ENCODE measurements at places on chromosomes 7 and 10. TPM values are rescaled to one million over a fixed set of nuclear protein-coding genes. Genes with fewer than 3 reads are reported as not detected.

Gene FFAR4
- not detected for polyA plus RNA-seq

Gene GLI3
- 3.9 TPM for polyA plus RNA-seq

Gene GIMAP4
- not detected for polyA plus RNA-seq

Gene ITGA8
- 0.01 TPM for polyA plus RNA-seq

DNA sequence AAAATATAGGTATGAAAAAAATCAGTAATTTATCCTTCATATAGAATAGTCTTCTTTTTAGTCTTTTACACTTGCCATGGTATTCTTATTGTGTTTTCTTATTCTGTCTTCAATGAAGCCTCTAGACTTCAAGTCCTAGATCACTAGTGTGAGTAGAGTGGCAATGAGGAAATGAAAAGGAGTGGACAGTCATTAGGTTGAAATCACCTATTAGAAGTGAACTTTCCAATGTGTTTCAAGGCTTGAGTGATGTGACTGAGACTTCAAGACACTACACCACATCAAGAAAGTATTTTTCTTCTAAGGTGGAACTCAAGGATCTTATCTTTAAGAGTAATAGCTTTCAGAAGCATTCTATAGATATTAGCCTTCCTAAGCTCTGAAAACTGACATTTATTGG lies 357.8 kb upstream of the MBL2 start:
- no peak for DNase-seq

- DNase-seq: no peak
Observed at GRCh38 chr7:93198472-93198871, 27.8 kb downstream of the HEPACAM2 start.

All from IMR-90 (cell line).